ENCODE measurements at places on chromosomes 5 and 9. TPM values are rescaled to one million over a fixed set of nuclear protein-coding genes. Genes with fewer than 3 reads are reported as not detected.

DNA sequence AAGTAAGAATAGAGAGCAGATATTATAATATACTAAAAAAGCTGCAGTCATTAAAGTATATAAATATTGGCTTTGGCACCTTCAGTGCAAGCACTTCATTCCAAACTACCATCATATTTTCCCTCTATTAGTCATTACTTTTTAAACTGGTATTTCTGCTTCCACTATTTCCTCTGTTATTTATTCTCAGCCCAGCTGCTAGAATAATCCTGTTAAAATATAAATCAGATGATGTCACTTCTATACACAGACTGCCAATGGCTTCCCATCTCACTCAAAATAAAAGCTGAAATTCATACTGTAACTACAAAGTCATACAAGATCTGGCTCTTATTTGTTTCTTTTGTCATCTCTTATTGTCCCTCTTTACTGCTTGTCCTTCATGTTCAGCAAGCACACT lies 432.9 kb downstream of the TLE4 start:
- DNase-seq, result no peak
- H3K27me3 ChIP-seq, result no peaks in the 10 kb centered on the region
- H3K36me3 ChIP-seq, result no peaks in the 10 kb centered on the region
- no peak overlapping the region for H3K27ac ChIP-seq
- H3K4me3 ChIP-seq, result no peak overlapping the region

The BAG1 gene
- 138 TPM for total RNA-seq

- H3K27ac ChIP-seq, result no peak overlapping the region
- H3K4me3 ChIP-seq, result no peak overlapping the region
- H3K4me1 ChIP-seq, result no peaks in the 10 kb centered on the region
- no peak for DNase-seq
- H3K36me3 ChIP-seq, result no peaks in the 10 kb centered on the region
- no peaks in the 10 kb centered on the region for H3K27me3 ChIP-seq
Observed at GRCh38 chr5:29524227-29524626, 1669.3 kb upstream of the CDH6 start.

DNA sequence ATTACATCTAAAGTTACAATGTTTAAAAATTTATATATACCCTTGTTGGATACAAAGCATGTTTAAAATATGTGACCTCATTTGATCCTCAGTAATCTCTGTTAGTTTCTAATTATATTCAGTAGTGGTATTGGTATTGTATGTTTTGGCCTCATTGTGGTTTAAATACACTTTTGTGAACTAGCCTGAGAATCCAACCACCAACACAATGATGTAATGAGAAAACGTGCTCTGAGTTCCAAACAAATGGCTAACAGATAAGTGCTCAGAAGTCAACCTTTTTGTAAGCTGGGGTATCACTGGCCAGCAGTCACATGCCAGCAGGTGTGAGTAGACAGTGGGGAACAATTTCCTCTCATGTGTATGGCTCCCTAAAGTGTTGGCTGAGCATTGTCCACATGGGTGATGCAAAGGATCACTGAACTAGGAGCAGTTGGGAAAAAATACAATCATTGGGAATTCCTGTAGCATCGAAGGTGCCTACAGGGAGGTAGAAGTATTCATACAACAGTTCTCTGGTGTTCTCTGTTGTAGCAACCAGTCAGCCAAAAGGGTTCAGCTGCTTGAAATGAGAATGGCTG lies 56.1 kb downstream of the DOCK8 start:
- no peak overlapping the region for H3K4me3 ChIP-seq
- no peak for DNase-seq
- H3K27ac ChIP-seq, result no peak overlapping the region
- no peaks in the 10 kb centered on the region for H3K4me1 ChIP-seq
- no peaks in the 10 kb centered on the region for H3K36me3 ChIP-seq
- H3K27me3 ChIP-seq, result peaks cover 9% of the 10 kb centered on the region

The PCSK1 gene
- 0.38 TPM for total RNA-seq

The MARCHF11 gene
- 6.7 TPM for total RNA-seq

- no peaks in the 10 kb centered on the region for H3K4me1 ChIP-seq
- H3K36me3 ChIP-seq, result no peaks in the 10 kb centered on the region
- no peak overlapping the region for H3K27ac ChIP-seq
- H3K27me3 ChIP-seq, result peaks cover 3% of the 10 kb centered on the region
- no peak overlapping the region for H3K4me3 ChIP-seq
Observed at GRCh38 chr5:175321927-175322532, 122.0 kb downstream of the DRD1 start.

DNA sequence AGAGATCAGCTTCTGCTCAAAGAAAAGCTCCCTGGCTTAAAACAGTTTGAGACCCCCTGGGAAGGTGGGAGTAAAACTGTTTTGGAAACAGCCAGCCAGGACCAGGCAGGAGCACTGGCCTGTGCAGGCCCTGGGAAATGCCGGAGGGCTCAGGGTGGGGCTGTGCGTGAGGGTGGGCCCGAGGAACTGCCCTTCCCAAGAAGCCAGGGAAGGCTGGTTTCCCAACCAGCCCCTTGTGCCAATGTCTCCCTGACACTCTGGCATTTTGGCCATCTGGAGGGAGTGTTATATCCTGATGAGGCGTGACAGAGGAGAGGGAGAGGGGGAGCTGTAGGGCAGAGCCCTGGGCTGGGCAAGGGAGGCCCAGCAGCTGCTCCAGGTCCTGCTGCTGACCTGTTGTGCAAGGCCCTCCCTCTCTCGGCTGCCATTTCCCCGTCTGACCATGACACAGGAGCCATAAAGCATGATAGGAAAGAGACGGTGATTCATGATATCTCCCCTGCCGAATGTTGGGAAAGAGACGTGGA lies 16.1 kb downstream of the OLFML2A start:
- H3K36me3 ChIP-seq, result peaks cover 8% of the 10 kb centered on the region
- DNase-seq, result no peak
- no peak overlapping the region for H3K4me3 ChIP-seq
- H3K4me1 ChIP-seq, result peaks cover 58% of the 10 kb centered on the region
- H3K27me3 ChIP-seq, result no peaks in the 10 kb centered on the region

DNA sequence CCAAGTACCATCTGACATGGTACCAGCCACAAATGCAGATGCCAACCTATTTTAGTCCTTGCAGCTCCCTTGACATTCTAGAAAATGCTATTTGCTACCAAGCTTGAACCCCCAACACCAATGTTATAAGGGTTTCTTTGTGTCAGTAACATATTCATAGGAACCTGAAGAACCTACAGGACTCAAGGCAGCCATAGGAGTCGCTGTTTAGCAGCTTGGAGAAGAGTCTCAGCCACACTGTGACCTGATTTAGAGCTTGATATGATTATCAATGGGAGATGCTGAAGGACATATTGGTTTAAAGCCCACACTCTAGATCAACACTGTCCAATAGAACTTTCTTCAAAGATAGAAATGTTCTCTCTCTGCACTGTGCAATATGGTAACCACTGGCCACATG lies 6.4 kb upstream of the ZFR start:
- H3K27ac ChIP-seq, result no peak overlapping the region
- H3K27me3 ChIP-seq, result peaks cover 10% of the 10 kb centered on the region
- H3K4me3 ChIP-seq, result no peak overlapping the region
- H3K4me1 ChIP-seq, result no peaks in the 10 kb centered on the region

- no peaks in the 10 kb centered on the region for H3K36me3 ChIP-seq
- H3K27ac ChIP-seq, result no peak overlapping the region
- no peak for DNase-seq
- H3K4me3 ChIP-seq, result no peak overlapping the region
- no peaks in the 10 kb centered on the region for H3K4me1 ChIP-seq
Observed at GRCh38 chr9:28926306-28926705, 1353.0 kb upstream of the C9orf72 start.

- H3K4me3 ChIP-seq, result no peak overlapping the region
Observed at GRCh38 chr9:86116425-86116824, 17.1 kb upstream of the GOLM1 start.

DNA sequence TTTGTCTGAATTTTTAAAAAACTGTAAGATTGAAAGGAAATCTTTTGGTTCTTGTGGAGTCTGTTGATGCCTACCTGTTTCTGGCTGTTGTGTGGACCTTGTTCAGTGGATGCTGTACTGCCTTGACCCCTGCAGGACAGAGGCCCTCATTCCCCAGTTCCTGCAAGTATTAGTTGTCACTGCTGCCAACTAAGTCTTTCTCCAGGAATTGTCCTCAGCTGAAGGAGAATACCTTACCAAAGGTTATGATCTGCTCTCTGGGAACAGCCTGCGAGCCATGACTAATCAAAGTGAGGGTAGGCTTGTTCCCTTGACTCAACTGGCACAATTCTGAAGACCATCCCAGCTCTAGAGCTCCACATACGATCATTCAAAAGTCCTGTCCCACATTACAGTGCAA lies 145.3 kb upstream of the FST start:
- no peaks in the 10 kb centered on the region for H3K27me3 ChIP-seq
- H3K27ac ChIP-seq, result no peak overlapping the region
- no peak for DNase-seq
- no peak overlapping the region for H3K4me3 ChIP-seq

DNA sequence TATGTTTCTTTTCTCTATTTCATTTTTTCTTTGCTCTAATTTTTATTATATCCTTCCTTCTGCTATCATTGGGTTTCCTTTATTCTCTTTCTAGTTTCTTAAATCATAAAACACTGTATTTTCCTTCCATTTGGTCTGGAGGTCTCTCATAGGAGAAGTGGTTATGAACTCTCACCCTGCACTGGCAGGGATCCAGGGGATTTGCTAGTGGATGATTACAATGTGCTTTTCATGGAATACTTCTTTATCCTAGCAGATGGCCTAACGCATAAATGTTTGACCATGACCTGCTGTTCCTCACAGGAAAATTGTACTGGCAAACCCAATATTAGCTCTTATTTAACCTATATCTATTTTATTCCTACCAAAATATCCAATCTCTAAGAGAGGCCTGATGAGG lies 31.5 kb upstream of the SGCD start:
- H3K27ac ChIP-seq, result no peak overlapping the region
- H3K4me3 ChIP-seq, result no peak overlapping the region
- no peaks in the 10 kb centered on the region for H3K36me3 ChIP-seq
- H3K4me1 ChIP-seq, result no peaks in the 10 kb centered on the region
- H3K27me3 ChIP-seq, result no peaks in the 10 kb centered on the region

The TJP2 gene
- 130 TPM for total RNA-seq

- no peak overlapping the region for H3K27ac ChIP-seq
- H3K36me3 ChIP-seq, result no peaks in the 10 kb centered on the region
- peaks cover 26% of the 10 kb centered on the region for H3K27me3 ChIP-seq
- DNase-seq, result no peak
- no peak overlapping the region for H3K4me3 ChIP-seq
- no peaks in the 10 kb centered on the region for H3K4me1 ChIP-seq
Observed at GRCh38 chr9:126198854-126199253, 127.8 kb upstream of the MVB12B start.

The GABBR2 gene
- 1.1 TPM for total RNA-seq

The CCIN gene
- total RNA-seq, result not detected

The PCDHB4 gene
- 0.80 TPM for total RNA-seq

DNA sequence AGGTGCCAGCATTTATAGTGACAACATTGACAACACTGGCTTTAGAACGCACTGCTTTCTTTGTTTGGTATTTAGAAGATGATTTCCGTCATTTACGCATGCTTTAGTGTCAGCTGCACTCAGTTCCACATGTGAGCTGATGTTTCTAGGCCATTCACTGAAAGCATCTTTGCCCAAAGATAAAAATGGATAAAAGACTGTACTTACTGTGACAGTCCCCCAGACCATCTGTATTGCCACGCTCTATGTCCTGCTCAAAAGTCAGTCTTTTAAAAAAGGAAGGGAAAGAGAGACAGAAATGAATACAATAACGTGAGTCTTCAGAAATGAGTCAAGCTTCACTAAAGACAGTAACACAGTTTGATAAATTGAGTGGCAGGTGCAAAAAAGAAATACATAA lies 99.3 kb downstream of the SEMA6A start:
- no peaks in the 10 kb centered on the region for H3K27me3 ChIP-seq
- H3K27ac ChIP-seq, result no peak overlapping the region
- H3K36me3 ChIP-seq, result peaks cover 52% of the 10 kb centered on the region
- H3K4me1 ChIP-seq, result no peaks in the 10 kb centered on the region
- no peak overlapping the region for H3K4me3 ChIP-seq

DNA sequence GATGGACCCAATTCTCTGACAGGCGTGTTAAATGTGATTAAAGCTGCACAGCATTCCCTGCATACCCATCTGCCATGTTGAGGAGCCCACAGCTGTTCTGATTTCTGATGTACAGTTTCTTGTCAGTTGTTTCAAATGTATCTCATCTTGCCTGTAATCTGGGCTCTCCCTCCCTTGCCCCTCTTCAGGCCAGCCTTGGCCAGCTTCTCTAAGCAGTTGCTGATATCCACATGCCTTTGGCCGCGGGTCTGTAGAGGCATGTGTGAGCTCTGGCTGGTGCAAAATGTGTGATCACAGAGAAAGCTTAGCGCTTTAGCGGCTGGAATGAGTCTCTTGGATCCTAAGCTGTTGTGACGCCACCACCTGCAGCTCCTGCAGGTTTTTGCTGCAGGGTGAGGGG lies 332.0 kb downstream of the MLLT3 start:
- no peak overlapping the region for H3K4me3 ChIP-seq
- H3K27ac ChIP-seq, result no peak overlapping the region
- H3K36me3 ChIP-seq, result no peaks in the 10 kb centered on the region
- DNase-seq, result no peak
- peaks cover 6% of the 10 kb centered on the region for H3K4me1 ChIP-seq

DNA sequence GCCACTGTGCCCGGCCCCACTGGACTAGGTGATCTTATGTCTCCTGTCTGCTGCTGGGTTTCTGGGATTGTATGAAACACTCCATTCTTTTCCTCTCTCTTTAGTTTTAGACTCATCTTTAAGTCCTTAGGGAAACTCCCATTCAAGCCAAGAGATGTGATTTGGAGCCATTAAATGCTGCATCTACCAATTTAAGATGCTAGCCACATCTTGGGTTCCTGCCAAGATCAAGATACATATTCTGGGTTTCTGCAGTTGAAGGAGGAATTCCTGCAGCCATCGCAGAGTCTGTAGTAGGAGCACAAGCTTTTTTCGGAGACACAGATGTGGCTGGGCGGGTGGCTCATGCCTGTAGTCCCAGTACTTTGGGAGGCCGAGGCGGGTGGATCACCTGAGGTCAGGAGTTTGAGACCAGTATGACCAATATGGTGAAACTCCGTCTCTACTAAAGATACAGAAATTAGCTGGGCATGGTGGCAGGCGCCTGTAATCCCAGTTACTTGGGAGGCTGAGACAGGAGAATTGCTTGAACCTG lies 23.2 kb downstream of the STXBP1 start:
- no peaks in the 10 kb centered on the region for H3K27me3 ChIP-seq
- H3K27ac ChIP-seq, result peak overlapping the region; percentile 83
- H3K36me3 ChIP-seq, result no peaks in the 10 kb centered on the region
- no peak for DNase-seq
- peaks cover 75% of the 10 kb centered on the region for H3K4me1 ChIP-seq

GRCh38 chr9:99803694-99804093 lies 18.0 kb upstream of the NR4A3 start:
- peaks cover 9% of the 10 kb centered on the region for H3K36me3 ChIP-seq
- no peak for DNase-seq
- H3K27me3 ChIP-seq, result no peaks in the 10 kb centered on the region
- no peak overlapping the region for H3K4me3 ChIP-seq
- no peak overlapping the region for H3K27ac ChIP-seq

The PHF2 gene
- total RNA-seq, result 27.4 TPM

DNA sequence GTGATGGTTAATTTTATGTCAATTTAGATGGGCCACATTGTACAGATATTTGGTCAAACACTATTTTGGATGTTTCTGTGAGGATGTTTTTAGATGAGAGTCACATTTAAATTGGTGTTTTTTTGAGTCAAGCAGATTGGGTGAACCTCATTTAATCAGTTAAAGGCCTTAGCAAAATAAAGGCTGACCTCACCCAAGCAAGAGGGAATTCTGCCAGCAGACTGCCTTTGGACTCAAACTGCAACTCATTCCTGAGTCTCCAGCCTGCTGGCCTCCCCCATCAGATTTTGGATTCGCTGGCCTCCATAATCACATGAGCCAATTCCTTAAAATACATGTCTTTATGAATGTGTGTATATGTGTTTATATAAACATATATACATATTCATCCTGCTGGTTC lies 282.7 kb upstream of the POU5F2 start:
- peaks cover 3% of the 10 kb centered on the region for H3K36me3 ChIP-seq
- no peak overlapping the region for H3K4me3 ChIP-seq
- no peak for DNase-seq
- H3K4me1 ChIP-seq, result no peaks in the 10 kb centered on the region
- H3K27me3 ChIP-seq, result no peaks in the 10 kb centered on the region

The ACOT12 gene
- not detected for total RNA-seq

The C5orf47 gene
- 0.08 TPM for total RNA-seq
